ENCODE measurements at places on chromosomes 3 and 15. TPM values are rescaled to one million over a fixed set of nuclear protein-coding genes. Genes with fewer than 3 reads are reported as not detected.

The AP3B2 gene
- total RNA-seq = 0.39 TPM

The SPTBN5 gene
- 3.4 TPM for total RNA-seq

DNA sequence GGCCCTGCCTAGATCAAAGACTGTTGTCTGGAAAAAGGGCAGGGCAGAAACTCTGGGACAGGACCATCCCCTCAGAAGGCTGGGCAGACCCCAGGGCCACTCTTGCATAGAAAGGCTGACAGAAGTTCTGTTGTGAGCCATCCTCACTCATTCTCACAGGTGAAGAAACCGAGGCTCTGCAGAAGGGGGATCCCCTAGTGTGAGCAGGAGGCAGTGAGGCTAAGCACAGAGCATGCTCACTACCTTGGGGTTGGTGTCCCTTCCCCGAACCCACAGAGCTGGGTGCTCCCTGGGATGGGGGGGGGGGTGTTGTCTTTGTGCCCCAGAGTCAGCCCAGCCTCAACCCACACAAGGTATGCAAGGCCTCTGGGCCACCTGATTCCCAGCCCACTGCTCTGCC lies 50.9 kb upstream of the TMEM115 start:
- H3K27ac ChIP-seq = no peak overlapping the region
- H3K36me3 ChIP-seq = no peaks in the 10 kb centered on the region
- H3K27me3 ChIP-seq = no peaks in the 10 kb centered on the region
- no peak for DNase-seq

DNA sequence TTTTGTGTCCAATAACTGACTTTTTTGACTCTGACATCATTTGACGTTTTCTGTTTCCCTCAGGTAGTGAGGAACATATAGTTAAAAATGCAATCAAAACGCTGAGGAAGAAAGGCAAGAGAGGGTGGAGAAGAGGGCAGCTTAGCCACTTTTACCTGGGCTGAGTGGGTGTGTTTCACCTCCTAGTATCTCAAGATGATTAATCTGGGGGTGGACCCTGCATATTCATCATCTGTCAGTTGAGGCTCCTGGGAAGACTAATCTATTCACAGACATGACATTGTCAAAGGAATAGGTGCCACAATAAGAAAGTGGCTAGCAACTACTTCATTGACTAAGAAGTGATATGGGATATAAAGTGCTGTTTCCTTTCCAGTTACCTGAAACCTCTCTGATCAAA lies 331.5 kb upstream of the RARB start:
- H3K27ac ChIP-seq = no peak overlapping the region
- H3K4me3 ChIP-seq = no peak overlapping the region
- no peaks in the 10 kb centered on the region for H3K36me3 ChIP-seq

DNA sequence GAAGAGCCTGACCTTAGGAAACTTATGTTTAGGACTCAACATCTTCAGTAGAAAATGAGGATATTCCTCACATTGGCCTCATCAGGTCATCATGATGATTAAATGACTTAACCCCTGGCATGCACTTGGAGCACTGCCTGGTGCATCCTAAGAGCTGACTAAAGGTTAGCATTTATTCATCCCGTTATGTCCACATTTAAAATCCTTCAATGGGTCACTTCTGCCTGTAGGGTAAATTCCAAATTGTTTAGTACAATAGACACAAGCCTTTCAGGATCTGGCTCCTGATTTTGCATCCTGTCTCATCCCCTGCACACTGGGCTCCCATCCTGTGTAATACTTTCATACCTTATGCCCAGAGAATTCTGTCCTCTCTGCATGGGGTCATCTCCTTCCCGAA lies 195.2 kb upstream of the MCTP2 start:
- H3K27ac ChIP-seq = no peak overlapping the region
- no peaks in the 10 kb centered on the region for H3K36me3 ChIP-seq
- H3K27me3 ChIP-seq = no peaks in the 10 kb centered on the region
- H3K4me1 ChIP-seq = no peaks in the 10 kb centered on the region
- H3K4me3 ChIP-seq = no peak overlapping the region

DNA sequence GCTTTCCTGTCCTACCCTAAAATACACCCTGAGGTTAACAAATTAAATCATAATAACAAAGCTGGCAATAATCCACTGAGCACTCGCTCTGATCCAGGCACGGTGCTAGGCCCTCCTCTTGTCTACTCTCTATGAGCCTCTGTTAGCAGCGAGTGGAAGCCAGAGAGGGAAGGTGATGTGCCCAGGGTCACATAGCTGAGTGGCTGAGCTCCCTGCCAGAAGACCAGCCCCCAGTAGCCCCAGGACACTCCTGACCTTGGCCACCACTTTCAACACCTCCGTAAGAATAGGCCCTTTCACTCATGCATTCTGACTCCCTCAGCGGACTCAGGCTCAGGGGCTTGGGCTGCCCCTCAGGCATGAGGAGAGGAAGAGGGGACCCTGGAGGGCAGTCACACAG lies 9.5 kb upstream of the PRKCD start:
- no peak overlapping the region for H3K4me3 ChIP-seq
- no peaks in the 10 kb centered on the region for H3K27me3 ChIP-seq
- no peaks in the 10 kb centered on the region for H3K36me3 ChIP-seq
- DNase-seq = no peak
- H3K27ac ChIP-seq = peak overlapping the region; percentile 66

All from upper lobe of left lung (tissue), 6 donors.